ENCODE measurements at places on chromosomes 16 and 17.

GRCh38 chr17:47884905-47885730 lies 10.9 kb upstream of the SP2 start:
- DNase-seq = peak; percentile 56

GRCh38 chr17:33387406-33387805 lies 94.3 kb upstream of the ASIC2 start:
- DNase-seq = no peak

- no peak for DNase-seq
Measured at GRCh38 chr17:76046064-76046463, 19.0 kb upstream of the EVPL start.

- DNase-seq = no peak
Measured at GRCh38 chr16:86877835-86878234, 299.5 kb downstream of the FOXL1 start.

GRCh38 chr17:76405967-76406647 lies 21.7 kb downstream of the SPHK1 start:
- no peak for DNase-seq

DNA sequence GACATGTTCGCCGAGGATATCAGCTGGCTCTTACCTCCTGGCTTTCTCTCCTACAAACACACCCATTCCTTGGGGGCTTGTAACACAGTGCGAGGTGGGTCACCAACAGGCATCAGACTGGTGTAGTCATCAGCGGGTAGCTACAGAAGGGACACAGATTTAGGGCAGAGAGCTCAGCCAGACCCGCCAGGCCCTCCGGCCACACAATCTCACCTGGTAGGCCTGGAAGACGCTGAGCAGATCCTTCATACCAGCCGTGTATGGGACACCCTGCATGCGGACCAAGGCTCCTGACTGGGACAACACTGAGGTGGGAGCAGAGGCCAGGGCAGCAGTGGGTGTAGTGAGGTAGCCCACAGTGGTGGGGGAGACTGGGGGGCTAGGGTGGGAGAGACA lies 5.8 kb downstream of the ESRP2 start:
- no peak for DNase-seq

- DNase-seq = no peak
Measured at GRCh38 chr16:87840271-87840978, 28.9 kb downstream of the SLC7A5 start.

DNA sequence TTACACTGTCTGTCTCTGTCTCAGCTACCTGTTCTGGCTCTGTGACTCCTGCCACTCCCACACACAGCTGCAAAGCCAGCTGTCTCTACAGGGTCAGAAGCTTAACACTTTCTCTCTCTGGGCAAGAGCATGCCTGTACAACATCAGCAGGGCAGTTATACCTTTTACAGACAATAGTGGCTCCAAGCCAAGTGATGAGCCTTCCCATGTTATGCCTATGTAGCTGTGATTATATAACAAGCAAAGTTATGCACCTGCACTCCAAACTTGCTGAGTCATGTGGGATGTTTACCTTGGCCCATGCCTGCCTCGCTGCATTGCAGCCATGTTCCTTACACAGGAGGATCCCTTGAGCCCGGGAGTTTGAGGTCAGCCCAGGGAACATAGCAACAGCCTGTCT lies 31.8 kb upstream of the APPBP2 start:
- DNase-seq = no peak

- no peak for DNase-seq
Measured at GRCh38 chr17:1374431-1375177, 25.4 kb downstream of the YWHAE start.

DNA sequence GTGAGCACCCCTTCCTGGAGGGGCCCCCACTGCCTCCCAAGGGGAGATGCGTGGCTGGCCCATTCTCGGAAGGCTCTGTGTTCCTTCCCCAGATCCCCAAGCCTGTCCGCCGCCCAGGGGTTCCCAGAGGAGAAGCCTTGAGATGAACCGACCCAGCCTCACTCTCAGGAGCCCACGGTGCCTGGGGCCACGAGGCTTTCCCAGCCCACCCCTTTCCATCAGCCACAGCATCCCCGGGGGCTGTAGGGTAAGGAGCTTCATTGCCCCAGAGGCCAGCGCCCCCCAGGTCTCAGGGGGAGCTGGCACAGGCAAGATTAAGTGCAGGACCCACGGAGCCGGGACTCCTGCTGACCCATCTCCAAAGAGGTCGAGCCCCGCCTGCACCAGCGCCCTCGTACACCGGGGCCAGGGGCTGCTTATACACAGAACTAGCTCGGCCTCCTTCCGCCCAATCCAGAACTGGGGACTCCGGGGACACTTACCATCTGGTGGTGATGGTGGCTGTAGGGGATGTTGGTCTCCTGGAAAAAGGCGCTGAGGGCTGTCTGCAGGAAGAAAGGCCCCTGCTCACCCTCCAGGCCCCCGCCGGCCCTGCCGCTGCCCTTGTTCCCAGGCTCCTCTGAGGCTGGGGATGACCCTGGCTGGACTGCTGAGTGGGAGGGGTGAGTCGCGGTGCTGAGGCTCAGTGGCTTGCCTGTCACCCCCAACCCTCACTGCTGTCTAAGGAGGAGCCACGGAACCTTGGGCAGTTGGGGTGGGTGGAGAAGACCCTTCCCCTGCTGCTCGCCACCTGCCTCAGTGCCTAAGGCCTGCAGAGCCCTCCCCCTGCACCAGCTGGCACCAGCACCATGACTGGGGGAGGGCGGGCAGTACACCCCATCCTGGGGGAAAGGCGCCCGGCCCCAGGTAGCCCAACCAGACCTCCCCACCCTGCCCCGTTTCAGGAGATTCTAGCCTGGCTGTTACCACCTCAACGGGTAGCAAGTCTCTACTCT lies 4.4 kb downstream of the UBALD1 start:
- no peak for DNase-seq

- DNase-seq = no peak
Measured at GRCh38 chr16:2530629-2531318, 434 bp downstream of the CEMP1 start.

GRCh38 chr17:66032082-66032712 lies 159.7 kb downstream of the CEP112 start:
- no peak for DNase-seq

- DNase-seq = no peak
Measured at GRCh38 chr16:55671206-55671973, 15.6 kb downstream of the SLC6A2 start.

GRCh38 chr17:39915559-39915958 lies 2.9 kb downstream of the GSDMB start:
- DNase-seq = no peak

GRCh38 chr16:89449726-89450335 lies 40.5 kb downstream of the ANKRD11 start:
- no peak for DNase-seq

DNA sequence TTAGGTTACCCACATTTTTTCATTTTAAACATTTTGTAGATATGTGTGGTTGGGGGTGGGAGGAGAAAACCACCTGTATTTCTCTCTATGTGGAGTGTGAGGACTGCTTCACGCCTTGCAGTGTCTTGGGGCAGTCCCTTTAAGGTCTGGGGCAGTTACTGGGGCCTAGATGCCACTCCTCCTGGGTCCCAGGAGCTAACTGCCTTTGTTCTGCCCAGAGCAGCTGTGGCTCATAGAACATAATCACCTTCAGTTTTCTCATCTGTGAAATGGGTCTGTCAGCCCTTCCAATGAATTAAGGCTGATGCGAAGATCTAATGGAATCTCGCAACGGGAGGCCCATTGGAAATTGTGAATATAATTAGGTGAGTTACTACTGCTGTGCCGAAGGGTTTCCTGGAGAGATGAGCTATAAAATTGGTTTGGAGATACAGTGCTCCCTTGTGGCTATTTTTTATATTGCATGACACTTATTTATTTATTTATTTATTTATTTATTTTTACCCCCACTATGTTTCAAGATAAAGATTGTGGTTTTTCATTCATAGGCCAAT lies 22.9 kb downstream of the DHRS7C start:
- DNase-seq = no peak

GRCh38 chr16:10678655-10679054 lies 16.1 kb downstream of the TEKT5 start:
- no peak for DNase-seq

Measured in ecto neural progenitor cell (in vitro differentiated cells).